ENCODE measurements at places on chromosomes 11 and 22.
A peak's percentile ranks its signal among the peaks of the same experiment; 100 is the strongest.

DNA sequence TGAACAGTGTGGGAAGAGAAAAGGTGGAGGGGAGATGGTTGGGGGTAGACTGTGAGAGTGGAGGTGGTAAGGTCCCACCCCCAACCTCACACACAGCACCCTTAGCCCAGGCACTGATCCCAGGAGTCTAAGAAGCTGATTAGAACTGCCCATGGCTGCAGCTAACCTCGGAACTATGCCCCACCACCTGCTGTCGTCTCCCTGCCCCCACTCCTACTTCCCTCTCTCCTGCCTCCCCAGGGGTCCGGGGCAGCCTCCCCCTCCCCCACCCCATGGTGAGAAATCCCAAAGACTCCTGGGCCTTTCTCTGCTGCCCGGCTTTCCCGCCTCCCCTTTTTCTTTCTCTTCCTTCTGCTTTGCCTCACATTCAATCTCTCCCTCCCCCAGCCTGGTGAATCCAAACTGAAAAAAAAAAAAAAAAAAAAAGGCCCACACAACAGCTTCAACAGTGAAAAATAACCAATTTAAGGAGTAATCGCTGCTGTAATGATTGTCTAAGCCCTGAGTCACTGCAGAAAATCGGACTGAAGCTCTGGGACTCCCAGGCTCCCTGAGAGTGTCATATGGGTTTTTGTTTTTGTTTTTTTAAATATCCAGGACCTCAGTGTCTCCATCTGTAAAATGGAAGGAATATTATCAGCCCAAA, 9.6 kb upstream of the TP53I11 start:
- DNase-seq, result no peak

- peak; percentile 37 for DNase-seq
Observed at GRCh38 chr11:27700351-27701301, at the start of gene BDNF. Gene BDNF, minus strand, starts transcription at chr11:27700455. Its CDS starts 41,891 bp downstream, at chr11:27658564.

- DNase-seq, result no peak
Observed at GRCh38 chr22:41482319-41482935, 13.5 kb downstream of the ACO2 start.

DNA sequence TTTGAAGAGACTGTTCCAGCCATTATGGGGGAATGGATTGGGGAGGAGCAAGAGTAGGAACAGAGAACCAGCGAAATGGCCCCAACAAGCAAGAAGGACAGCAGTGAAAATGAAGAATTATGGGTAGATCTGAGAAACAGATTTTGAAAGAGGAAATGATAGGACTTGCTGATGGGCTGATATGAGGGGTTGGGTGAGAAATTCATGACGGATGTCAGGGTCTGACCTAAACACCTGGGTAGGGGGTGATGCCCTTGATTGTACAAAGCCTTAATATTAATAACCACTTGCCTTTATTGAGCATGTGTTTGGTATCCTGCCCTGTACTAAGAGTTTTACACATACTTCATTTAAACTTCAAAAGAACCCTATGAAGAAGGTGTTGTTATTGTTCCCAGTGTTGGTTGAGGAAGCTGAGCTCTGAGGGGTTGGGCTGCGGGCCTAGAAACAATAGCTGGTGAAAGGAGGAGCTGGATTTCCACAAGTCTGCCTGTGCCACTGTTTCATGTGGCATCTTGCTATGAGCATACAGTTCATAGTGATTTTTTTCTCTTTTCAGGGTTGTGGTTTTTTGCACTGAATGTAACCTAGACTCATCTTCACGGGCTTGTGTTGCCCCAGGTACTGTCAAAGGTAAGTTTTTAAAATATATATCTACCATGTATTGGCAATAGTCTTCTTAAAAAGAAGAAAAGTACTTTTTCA, 61.1 kb upstream of the TNRC6B start:
- no peak for DNase-seq

DNA sequence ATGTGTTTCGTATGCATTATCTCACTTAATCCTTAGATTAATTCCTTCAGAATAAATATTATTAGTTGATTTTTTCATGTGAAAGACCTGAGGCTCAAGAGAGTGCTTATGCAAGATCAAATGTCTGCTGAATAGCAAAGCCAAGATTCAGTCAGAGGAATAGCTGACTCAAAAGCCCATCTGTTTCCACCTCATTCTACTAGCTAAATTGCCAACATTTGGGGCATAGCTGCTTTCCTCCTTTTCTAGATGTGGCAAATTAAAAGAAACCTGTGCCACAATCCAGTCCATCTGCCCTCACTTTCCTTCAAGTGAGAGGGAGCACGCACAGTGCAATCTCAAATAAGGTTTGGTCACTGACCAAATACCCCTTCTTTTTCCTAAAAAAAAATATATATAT, 121.1 kb downstream of the PAX6 start:
- DNase-seq, result no peak

GRCh38 chr11:125516245-125516644, 20.2 kb upstream of the FEZ1 start:
- DNase-seq, result no peak

DNA sequence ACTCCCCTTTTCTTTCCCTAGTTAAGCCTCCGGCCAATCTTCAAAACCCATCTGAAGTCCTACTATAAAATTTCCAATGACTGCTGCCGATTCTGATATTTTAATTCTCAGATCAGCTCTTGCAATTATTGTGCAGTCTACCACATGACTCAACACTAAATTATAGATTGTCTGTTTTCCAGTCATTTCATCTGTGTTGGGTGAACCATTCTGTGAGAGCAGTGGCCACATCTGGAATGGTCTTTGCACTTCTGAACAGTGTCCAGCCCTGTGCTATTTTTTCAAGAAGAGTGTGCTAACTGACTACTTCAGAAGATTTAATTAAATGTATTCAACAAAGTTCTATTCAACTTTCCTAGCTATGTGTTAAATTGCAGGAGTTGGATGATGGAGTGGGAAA, 47.2 kb upstream of the MMP7 start:
- no peak for DNase-seq

DNA sequence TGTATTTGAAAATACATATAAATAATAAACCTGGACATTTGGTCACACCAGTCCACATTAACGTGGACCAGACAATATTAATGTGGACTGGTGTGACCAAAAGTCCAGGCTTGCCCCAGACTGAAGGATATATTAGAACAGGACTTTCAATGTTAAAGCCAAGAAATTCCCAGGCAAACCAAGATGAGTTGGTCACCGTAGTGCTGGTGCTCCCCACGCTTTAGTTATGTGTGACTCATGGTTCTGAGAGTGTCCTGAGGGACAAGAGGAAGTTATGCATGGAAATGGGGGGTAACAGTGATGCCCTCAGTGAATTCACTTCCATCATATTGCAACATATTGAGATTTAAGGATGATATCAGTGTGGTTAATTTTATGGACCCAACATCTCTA, 31.4 kb downstream of the POU2AF1 start:
- no peak for DNase-seq

DNA sequence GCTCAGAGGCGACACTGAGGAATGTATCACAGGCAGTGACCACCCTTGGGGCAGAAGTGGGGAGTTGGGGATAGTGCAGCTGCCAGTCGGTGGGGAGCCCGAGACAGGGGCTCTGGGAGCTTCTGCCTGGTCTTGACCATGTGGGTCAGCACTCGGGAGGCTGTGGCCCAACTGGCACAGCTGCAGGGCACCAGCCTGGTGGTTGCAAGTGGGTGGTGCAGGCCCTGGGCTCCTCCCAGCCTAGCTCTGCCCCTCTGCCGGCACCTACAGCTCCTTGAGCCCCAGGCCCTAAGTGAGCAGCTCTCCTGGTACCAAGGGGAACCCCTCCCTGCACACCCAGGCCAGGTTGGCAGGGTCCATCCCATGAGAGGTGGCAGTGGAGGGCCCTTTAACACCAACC, 12.6 kb upstream of the RASL10A start:
- DNase-seq, result no peak

- no peak for DNase-seq
Observed at GRCh38 chr11:124942466-124943253, 6.8 kb upstream of the HEPACAM start.

DNA sequence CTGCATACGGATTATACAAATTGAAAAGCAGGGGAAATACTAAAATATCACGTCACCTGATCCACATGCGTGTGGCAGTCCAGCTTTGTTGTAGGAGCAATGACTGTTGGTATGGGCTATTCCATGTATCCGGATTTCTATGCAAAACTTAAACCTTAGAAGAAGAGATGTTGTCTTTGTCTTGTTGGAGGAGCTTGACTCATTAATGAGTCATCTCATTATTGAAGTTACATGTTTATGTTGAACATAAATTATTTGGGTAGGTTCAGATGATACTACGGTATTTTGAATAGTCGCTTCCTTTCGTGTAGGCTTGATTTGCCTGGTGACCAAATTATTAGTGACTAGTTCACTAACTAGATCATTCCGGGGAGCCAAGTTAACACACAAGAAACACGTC, 806 bp upstream of the SAAL1 start:
- peak; percentile 13 for DNase-seq

GRCh38 chr11:61785837-61786402, 6.5 kb downstream of the TMEM258 start:
- DNase-seq, result no peak

Measured in common myeloid progenitor, CD34-positive (primary cell).